ENCODE measurements at places on chromosomes 7 and 10.

- DNase-seq, result no peak
Observed at GRCh38 chr7:100520138-100520537, 18.9 kb upstream of the AGFG2 start.

GRCh38 chr10:119025336-119025735, 4.2 kb upstream of the NANOS1 start:
- DNase-seq, result no peak

DNA sequence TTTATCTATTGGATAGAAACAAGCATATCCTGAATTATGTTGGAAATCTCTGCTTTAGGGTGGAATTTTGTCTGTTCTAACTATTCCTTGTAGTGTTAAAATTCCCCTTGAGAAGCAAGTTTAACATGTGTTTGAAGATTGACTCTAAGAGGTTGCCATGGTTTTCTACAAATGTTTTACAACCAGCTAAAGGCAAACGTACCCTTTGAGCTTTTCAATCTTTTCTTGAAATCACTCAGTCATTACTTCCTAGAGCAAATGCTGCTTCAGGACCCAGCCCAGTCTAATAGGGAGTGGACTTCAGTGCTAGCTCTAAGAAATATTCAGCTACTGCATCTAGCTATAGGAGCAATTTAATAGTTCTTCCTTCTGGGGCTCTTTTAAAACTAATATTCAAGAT, 118.8 kb upstream of the IFRD1 start:
- no peak for DNase-seq

DNA sequence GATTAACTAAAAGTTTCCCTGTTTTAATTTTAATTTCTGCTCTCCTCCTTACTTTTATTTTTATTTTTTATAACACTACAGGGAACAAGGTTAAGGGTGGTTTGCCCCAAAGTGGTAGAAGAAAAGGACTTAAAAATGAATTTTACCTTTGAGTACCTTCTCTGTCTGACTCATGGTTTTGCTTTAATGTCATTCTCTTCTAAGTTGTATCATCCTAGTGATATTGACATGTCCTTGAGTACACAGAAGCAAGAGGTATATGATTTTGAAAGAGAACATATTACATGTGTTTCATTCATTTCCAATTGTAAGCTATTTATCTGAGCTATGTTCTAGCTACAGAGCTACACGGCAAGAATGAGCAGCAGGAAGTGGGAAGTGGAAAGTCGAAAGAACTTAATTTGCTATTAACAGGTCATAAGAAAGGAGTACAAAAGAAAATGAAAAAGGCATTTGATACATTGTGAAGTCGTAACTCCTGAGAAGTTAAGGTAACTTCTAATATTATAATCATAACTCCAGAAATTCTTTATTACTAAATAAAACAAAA, 112.5 kb downstream of the SEMA3A start:
- no peak for DNase-seq

DNA sequence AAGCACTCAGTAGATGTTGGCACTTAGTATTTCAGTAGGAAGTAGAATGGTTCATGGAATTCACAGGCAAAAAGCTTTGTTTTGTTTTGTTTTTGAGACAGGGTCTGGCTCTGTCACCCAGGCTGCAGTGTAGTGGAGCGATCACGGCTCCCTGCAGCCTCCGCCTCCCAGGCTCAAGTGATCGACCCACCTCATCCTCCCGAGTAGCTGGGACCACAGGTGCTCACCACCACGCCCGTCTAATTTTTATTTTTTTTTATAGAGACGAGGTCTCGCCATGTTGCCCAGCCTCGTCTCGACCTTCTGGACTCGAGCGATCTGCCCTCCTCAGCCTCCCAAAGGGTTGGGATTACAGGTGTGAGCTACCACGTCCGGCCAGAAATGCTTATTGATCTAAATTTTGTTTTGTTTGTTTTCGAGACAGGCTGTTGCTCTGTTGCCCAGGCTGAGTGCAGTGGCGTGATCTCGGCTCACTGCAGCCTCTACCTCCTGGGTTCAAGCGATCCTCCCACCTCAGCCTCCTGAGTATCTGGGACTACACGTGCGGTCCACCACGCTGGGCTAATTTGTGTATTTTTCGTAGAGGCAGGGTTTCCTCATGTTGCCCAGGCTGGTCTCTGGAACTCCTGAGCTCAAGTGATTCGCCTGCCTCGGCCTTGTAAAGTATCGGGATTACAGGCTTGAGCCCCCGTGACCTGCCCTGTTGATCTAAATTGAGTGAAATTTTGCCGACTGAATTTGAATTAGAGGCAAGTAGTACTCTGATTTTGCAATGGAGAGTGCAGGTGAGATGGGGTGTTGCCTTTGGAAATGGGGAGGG, 1.7 kb downstream of the GLRX3 start:
- DNase-seq, result no peak

DNA sequence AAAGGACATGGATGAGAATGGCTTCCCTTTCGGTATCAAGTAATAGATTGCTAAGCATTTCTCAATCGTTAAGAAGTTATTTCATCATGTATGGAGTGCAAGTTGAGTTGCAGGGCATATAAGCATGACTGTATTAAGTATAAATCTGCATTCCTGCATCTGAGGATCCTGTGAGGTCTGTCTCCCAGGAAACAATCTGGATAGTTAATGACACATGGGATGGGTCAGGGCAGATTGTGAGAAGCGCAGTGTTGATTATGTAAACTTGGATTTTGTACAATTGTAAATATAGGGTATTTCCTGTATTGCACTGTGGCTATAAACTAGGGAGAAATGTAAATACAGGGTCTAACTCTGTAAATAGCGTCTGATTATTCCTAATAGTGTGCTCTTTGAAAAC, 102.6 kb downstream of the PLXDC2 start:
- no peak for DNase-seq
